ENCODE measurements at places on chromosomes 3 and 15. TPM values are rescaled to one million over a fixed set of nuclear protein-coding genes. Genes with fewer than 3 reads are reported as not detected.

RASGRF1 gene
- total RNA-seq, result not detected

PLD1 gene
- 8.2 TPM for total RNA-seq

ARHGEF26 gene
- 1.3 TPM for total RNA-seq

INSYN1 gene
- 1.3 TPM for total RNA-seq

PDHB gene
- 69.3 TPM for total RNA-seq

ADAMTSL3 gene
- 0.26 TPM for total RNA-seq

All from fibroblast of lung (primary cell).